Heart right ventricle (tissue), 16 donors: ENCODE measurements at places on chromosomes 1 and 21. TPM values are rescaled to one million over a fixed set of nuclear protein-coding genes. Genes with fewer than 3 reads are reported as not detected.

DNA sequence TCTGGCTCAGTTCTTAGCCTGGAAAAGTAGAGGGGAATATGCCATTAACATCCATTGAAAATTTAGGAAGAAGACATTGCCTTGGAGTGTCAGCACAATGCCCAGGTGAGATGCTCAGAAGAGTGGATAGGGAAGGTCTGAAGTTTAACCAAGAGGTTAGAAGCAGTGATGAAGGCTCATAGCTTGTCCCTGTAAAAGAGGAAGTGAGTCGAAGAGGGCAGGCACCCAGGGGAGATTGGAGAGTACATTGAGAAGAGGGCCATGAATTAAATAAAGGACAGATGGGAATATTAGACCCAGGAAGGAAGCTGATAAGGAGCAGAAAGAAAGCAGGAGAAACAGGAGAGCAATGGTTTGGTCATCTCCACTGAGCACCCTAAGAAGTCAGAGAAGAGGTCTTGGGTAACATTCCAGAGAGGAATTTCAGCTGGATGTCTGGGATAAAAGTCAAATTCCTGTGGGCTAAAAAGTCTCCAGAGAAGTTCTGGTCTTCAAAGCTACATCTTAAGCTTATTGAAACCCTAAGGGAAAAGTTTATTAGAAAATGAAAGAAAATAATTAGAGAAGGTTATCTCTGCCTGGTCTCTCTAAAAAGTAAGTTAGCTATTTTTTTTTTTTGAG, 17.3 kb downstream of the C8B start:
- no peak for DNase-seq

The ST3GAL3 gene
- total RNA-seq: 27.7 TPM

- no peak for DNase-seq
These were observed 134.0 kb upstream of the ETS2 start for GRCh38 chr21:38671773-38672172.

DNA sequence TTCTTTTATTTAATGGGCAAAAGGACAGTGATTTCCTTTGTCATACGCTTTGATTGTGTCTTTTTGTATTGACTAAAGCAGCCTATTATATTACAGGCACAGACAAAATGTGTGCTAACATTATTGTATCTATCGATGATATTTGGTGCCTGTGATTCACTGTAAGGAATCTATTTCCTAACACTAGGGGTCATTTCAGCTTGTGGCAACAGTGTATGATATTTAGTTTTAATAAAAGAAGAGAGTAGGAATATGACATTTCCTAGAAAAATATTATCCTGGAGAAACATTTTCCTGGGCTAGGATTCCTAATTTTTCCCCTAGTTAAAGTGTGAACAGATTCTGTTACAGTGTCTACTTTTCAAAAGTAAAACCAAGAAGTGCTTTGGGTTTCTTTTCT, 42.8 kb downstream of the TYW3 start:
- no peak for DNase-seq

GRCh38 chr1:162333991-162334390, 42.7 kb downstream of the SPATA46 start:
- no peak for DNase-seq

- DNase-seq: no peak
These were observed 12.8 kb upstream of the ECE1 start for GRCh38 chr1:21302747-21303715.

DNA sequence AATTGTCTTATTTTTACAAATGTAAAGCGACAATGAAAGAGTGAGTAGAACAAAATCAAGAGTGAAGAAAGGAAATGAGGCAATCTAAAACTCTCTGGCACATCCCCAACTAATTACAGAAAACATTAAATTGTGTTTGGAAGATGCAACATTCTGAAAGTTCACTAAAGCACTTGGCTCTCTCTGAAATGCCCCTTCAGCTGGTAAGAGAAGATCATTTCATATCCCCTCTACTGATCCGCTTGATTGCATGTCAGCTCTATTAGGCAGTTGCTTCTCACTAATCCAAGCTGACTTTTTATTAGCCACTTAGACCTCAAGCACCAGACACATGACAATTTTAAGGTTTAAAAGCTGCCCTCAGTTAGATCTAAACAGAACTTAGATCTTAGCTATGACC, 262.8 kb upstream of the PRMT6 start:
- DNase-seq: no peak

GRCh38 chr1:51686450-51686849, 69.6 kb downstream of the OSBPL9 start:
- no peak for DNase-seq

The ARMH1 gene
- total RNA-seq: not detected

GRCh38 chr1:16721871-16722641, 18.3 kb upstream of the RNU1-4 start:
- no peak for DNase-seq

DNA sequence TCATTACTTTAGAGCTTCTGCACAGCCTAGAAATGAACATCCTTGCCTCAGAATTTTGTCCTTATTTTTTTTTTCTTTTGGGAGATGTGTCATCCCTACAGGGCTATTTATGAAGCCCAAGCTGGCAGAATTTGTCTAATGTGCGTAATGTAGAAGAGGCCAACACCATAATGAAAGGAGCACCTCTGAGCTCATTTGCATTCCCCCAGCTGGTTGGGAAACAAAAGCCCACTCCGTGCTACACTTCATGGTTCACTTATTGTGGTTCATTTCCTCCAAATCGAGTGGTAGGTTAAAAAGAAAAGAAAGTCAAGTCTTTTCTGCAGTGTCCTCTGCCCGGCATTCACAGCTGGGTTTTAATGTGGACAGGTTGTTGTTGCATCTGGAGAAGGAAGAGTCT, 73.5 kb downstream of the KAZN start:
- DNase-seq: no peak
